ENCODE measurements at places on chromosomes 1 and 21.

DNA sequence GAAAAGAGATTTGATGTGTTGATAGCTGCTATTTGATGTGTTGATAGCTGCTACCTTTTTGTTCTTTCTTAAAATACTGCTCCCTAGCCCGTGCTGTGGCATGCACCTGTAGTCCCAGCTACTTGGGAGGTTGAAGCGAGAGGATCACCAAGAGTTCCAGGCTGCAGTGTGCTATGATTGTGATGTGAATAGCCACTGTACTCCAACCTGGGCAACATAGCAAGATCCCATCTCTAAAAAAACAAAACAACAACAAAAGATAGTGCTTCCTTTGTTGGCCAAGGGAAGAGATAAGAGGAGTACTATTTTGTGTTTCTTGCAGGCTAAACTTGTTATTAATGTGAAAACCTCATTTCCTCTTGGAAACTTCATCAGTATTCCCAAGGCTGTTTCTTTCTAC, 6.1 kb downstream of the GPSM2 start:
- DNase-seq = no peak

DNA sequence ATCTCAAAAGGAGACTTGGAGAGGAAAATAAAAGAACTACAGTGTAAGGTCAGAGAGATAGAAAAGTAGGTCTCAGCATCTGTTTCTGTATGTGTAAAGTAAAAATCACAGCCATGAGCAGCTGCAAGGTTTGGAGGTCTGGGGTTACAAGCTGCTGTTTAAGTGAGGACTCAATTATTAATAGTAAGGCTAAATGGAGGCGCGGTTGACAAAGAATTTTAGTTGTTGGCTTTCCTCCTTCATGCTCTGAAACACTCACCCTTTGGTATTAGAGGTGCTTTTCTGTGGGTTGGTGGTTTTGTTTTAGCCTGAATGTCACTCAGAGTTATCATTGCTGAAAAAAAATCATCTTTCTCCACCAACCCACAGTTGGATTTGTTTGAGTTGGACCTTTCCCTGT, 59.8 kb upstream of the HAO2 start:
- no peak for DNase-seq

DNA sequence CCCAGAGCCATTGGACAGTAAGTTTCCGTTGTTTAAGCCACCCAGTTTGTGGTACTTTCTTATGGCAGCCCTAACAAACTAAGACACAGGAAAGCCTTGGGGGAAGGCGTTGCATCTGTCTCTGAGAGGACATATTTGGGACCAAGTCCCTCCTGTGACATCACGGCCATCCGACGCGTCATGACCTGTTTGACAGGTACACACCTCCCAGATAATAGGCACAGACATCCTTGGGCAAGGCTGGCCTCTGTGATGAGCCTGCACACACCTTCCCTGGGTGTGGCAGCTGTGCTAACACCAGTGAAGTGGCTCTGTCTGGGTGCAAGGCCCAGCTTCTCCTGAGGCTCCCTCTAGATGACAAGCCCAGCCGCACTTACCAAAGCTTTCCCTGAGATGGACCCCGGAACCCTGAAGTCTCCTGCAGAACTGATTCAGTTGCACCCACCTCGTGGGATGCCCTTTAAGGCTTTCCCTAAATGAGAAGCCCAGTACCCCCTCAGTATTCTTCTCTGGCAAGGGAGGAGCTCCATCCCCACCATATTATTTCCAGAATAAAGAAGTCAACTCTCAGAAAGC, 136.5 kb downstream of the ZSCAN20 start:
- DNase-seq = no peak

DNA sequence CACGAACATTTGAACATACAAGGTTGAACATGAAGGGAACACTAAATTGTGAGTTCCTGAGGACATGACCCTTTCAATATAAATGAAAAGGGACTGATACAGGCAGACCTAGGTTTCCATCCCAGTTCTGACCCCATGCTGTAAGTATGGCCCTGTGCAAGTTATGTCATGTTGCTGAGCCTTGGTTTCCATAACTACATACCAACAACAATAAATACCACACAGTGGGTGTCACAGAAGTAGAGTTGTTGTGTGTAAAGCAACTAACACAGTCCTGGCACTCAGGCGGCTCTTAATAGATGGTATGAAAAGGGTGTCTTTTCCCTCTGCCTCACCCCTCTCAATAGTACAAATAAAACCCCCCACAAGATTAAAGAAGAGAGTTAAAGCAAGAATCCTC, 140.8 kb downstream of the LMX1A start:
- no peak for DNase-seq

DNA sequence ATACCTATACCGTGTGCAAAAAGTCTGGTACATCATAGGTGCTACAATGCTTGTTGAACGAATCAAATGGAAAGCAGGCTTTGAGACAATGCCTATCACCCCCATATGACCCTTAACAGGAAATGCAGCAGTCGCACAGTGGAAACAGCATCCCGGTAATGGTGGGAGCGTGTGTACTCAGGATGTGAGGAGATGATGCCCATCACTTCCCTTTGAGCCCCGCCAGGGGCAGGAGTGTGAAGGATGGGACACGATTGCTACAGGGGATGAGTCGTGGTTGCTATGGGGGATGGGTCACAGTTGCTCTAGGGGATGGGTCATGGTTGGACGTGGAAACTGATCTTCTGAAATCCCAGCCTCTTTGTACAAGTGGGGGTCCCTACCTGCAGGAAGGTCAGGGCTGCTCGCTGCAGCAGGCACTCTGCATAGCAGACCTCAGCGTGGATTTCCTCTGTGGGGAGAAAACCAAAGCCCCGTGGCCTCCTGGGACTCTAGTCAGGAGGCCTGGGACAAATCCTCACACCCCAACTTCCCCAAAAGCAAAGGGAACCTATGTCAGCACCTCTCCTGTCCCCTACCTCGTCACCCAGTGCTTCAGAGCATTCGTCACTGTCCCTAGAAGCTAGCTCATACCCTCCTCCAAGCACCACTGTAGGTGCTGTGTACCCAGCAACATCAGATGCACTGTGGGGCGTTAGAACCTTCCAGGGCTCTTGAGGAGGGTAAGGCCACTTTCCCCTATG, 19.3 kb downstream of the TTC39A start:
- no peak for DNase-seq

DNA sequence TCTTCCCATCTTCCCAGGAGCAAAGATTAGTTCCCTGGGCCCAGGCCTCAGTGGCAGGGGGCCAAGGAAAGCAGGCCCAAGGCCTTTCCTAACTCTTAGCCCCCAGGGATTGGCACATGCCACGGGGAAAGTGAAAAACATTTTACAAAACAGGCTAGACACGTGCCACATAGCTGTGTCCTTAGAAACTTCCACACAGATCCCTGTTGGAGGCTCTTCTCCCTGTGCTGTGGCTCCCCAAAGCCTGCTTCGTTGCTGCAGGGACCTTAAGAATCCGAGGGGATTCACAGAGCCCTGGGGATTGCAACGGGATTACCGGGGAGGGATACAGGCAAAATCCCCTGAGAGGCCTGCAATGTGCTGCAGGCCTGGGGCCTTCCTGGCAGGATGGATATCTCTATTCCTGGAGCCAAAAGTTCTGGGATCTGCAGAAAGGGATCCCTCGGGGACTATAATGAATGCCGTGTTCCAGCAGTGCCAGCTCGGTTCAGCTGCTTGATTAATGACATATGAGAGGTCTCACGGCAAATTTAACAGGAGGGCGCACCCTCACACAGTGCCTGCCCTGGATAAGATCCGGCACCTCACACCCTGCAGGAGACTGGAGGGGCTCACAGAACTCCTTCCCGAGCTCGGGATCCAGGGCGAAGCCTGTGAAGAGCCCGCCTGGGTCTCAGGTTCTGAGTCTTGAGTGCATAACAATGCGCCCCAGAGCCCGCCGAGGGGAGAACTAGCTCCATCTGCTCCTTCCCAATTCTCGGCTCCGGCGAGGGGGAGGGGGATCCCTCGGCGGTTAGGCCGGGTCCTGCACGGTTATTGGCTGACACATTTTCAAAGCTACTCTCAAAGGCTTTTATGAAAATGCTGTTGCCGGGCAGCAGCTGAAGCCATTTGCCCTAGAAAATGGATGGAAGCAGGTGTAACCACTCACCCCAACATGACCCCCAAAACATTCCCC, 15.3 kb upstream of the RGS8 start:
- DNase-seq = no peak

GRCh38 chr1:235270625-235271024, 57.4 kb downstream of the ARID4B start:
- no peak for DNase-seq

DNA sequence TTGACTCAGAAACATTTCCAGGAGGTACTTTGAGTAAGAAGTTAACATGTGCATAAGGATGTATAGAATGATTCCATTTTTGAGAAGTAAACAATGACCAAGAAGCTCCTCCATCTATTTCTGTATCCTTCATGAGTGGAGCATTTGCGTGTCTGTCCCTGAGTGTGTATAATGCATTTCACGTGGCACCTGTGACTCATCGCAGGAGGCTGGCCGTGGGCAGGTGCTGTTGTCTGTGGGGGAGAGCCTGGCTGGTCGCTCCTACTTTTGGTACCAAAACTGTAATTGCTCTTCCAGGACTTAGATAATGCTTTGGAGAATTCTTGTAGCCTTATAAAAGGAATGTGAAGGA, 16.5 kb downstream of the SLC37A1 start:
- DNase-seq = no peak

All from T-helper 1 cell (primary cell).